Hematopoietic multipotent progenitor cell treated with erythropoietin and hydrocortisone succinate and interleukin-3 and kit ligand, for 6 days (in vitro differentiated cells): ENCODE measurements at places on chromosomes 4 and X.

DNA sequence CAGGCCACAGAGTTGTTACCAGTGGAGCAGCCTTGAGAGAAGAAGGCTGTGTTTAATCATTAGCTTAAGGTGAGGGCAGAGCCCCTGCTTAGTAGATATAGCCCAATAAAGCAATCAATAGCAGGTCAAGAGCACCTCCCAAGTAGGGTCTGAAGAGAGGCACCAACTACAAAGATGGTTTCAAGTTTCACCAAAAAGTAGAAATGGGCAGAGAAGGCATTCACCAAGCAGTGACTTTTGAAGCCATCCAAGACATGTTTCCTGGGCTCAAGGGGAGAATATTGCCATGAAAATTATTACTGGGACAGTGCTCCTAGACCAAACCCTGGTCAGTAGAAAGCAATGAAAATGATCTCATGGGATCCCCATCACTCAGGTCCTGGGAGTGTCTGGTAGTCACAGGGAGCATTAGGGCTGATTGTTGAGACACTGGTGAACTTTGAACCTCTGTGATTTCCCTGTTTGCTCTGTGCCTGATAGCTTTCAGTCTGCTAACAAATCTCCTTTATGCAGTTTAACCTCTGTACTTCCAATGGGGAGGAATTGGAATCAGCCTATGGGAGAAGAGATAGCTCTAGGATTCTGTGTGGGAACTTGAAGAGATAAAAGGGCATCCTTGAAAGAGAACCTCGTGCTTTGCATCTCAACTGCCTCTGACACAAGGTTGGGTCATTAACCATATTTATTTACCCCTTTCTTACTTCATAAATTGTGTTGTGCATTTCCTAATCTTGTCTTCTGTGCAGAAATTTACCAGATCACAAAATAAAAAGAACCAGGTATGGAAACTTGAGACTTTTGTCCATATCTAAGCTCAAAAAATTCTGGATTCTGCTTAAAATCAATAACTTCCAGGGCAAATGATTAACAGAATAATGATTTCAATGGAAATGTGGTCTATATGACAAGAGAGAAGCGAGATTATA, 9.3 kb upstream of the OTC start:
- DNase-seq: no peak

DNA sequence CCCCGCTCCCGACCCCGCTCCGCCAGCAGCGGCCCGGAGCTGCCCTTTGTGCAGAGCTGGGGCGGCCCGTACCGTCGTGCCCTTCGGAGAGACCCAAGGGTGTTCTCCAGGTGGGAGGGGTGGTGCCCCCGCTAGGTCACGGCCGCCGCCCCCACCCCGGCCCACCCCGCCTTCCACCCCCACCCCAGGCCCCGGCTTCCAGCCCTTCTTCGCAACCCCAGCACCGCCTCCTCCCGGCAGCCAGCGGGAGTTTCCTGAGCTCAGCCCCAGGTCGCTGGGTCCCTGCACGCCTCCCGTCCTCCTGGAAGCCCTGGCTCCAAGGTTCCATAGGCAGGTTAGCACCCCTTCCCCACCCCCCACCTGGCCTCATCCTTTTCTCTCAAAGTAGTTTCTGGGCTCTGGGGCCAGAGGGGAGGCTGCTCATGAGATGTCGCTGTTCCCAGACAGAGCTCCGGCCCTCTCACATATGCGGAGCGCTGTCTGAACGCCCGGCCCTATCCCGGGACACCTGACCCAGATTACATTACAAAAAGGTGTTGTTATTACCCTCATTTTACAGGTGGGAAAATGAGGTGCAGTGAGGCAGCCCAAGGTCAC, 25.2 kb upstream of the FGFR3 start:
- peak; percentile 70 for DNase-seq

- no peak for DNase-seq
These were observed 62.5 kb downstream of the FSTL5 start for GRCh38 chr4:162101337-162101736.

- DNase-seq: peak; percentile 9
These were observed 136.5 kb upstream of the GALNTL6 start for GRCh38 chr4:171676555-171677215.

DNA sequence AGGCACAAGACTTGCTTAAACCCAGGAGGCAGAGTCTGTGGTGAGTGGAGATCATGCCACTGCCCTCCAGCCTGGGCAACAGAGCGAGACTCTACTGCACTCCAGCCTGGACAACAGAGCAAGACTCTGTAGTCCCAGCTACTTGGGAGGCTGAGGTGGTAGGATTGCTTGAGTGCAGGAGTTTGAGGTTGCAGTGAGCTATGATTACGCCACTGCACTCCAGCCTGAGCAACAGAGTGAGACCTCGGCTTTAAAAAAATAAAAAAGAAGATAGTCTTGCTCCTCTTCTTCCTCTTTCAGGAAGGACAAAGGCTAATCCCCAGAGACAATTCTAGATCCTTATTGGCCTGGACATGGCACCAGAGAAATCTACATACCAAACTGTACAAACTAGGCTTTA, 5.7 kb upstream of the PPEF2 start:
- DNase-seq: peak; percentile 9

- DNase-seq: no peak
These were observed 90.1 kb upstream of the NOCT start for GRCh38 chr4:138925495-138925894.

GRCh38 chrX:66410806-66411205, 228.1 kb downstream of the EDA2R start:
- no peak for DNase-seq

- DNase-seq: peak; percentile 11
These were observed 408.2 kb downstream of the BCOR start for GRCh38 chrX:39689376-39690104.

DNA sequence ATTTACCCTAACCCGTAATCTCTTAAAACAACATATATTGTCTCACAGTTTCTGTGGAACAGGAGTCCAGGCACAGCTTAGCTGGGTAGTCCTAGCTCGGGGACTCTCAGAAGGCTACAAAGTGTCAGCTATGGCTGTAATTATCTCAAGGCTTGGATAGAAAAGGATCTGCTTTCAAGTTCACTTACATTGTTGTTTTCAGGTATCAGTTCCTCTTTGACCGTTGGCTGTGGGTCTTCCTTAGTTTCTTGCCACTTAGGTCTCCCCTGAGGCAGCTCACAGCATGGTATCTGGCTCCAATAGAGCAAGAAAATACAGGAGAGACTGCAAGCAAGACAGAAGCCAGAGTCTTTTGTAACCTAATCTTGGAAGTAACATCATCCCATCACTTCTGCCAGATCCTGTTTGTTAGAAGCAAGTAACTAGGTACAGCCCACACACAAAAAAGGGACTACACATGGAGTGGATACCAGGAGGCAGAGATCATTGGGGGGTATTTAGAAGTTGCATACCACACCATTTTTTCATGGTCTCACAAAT, 137.0 kb downstream of the MAGEB5 start:
- no peak for DNase-seq

DNA sequence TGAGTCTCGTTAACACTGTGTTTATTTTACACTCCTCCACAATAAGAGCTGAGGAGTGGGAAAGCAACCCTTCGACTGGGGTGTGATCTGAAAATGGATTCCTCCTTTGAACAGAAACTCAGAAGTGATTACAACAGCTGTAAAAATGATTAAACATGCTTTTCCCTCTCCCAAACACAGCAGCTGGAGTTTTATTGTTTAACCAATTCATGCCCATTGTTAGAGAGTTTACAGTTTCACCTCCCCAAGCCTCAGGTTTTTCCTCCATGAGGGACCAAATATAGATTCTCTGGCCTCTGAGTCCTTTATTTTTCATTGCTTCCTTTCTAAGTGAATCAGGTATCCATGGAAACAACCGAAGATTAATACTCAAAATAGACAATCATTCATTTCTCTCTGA, 263.0 kb upstream of the TAPT1 start:
- DNase-seq: no peak

GRCh38 chr4:54499308-54500074, 158.3 kb upstream of the KIT start:
- peak; percentile 43 for DNase-seq

- no peak for DNase-seq
These were observed 971.1 kb upstream of the HS3ST1 start for GRCh38 chr4:12399781-12400180.

- DNase-seq: no peak
These were observed 543.0 kb downstream of the SPRY1 start for GRCh38 chr4:123939621-123940020.

DNA sequence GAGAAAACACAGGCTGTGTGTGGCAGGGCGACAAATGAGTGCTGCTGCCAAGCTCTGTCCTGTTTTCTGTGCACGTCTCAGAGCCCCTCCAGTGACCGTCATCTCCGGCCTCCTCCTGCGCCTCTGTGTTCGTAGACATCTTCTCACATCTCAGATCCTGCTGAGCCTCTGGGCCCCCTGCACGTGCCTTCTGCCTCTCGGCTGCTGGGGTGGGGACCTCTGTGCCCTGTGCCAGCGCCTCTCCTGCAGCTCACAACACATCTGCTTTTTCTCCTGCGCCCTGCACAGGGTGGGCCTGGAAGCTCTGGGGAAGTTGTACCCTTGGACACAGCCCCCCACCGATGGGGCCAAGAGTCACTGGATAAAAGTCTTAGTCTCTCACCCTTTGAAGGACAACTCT, 2.4 kb upstream of the CTAG2 start:
- DNase-seq: no peak

- DNase-seq: no peak
These were observed 641.3 kb downstream of the RPA4 start for GRCh38 chrX:97524997-97525396.
